AG04450 (cell line): ENCODE measurements at places on chromosomes 3 and 15.

- DNase-seq = no peak
Measured at GRCh38 chr15:31366169-31366734, 39.6 kb downstream of the KLF13 start.

DNA sequence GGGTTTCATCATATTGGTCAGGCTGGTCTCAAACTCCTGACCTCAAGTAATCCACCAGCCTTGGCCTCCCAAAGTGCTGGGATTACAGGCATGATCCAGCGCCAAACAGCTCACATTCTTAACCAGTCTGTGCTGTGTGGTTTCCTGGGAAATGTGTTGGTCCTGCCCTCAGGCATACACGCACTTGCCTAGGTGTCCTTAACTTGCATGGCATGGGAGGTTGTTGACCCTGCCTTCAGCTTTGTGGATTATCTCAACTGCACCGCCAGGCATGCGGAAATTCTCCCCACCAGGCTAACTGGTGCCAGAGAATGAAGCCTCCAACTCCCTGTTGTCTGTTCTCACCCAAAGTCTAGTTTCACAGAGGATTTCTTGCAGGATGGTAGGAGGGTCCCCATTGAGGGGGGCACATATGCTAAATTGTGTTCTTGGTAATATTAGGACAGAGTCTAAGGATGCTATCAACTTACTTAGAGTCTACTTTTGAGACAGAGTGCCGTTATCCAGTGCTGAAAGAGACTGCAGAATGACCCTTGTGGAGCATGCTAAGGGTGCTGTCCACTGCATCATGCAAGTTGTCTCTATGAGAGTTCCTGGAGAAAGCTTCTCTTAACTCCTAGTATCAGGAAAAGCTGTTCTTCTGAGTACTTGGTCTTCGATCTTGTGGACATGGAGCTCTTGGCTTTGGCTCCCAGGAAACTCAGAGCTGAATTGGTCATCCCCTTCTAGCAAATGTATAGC, 61.6 kb upstream of the EIF1B start:
- no peak for DNase-seq

- no peak for DNase-seq
Measured at GRCh38 chr3:105767776-105768175, 101.0 kb downstream of the CBLB start.

DNA sequence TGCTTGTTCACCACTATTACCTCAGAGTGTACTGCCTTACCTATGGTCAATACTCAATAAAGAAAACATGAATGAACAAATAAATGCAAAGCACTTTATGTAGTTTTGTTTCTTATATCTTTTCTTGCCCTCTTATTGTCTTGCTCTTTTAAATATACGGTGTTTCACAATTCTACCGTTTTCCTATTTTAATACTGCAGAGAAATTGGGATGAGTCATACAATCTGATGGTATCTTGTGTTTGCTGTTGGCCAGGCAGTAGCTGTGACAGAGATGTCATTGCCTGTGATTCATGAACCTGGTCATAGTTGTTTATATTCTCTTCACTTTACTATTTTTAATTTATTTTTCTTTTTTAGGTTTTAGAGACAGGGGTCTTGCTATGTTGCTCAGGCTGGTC, 48.3 kb downstream of the SERP1 start:
- DNase-seq = no peak

DNA sequence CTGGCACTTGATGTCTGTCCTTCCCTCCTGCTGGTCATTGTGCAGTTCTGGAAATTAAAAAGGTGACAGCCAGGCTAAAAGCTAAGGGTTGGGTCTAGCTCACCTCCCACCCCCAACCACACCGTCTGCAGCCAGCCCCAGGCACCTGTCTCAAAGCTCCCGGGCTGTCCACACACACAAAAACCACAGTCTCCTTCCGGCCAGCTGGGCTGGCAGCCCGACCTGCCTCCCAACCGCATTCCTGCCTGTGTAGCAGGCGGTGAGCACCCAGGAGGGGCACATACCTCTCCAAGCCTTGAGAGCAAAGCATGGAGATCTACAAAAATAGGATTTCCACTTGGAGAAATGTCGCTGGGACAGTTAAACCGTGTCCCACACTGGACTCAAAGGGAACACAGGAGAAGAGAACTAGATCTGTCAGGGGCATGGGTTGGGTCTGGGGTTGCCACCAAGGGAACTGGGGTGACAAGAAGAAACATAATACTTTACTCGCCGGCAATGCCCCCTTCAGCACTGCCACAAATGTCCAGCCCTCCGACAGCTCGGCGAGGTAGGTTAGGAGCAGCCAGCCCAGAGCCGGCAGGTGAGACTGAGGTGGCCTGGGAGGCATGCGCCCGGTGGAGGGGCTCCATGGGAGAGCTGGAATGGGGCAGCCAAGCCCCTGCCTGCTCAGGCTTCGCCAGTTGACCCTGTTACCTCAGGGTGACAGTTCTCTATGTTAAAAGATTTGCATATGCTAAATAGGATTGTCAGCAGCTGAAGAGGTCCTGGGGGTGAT, 52.2 kb downstream of the EXOG start:
- no peak for DNase-seq

- no peak for DNase-seq
Measured at GRCh38 chr3:144816323-144816722, 844.7 kb downstream of the DIPK2A start.

GRCh38 chr3:137348936-137349335, 391.2 kb downstream of the IL20RB start:
- no peak for DNase-seq
